ENCODE measurements at places on chromosomes 2 and 18. TPM values are rescaled to one million over a fixed set of nuclear protein-coding genes. Genes with fewer than 3 reads are reported as not detected.

The ALPI gene
- total RNA-seq = not detected

The TRAK2 gene
- 146 TPM for total RNA-seq

The SPOPL gene
- 17.7 TPM for total RNA-seq

The UGT1A6 gene
- not detected for total RNA-seq

The HOXD12 gene
- total RNA-seq = not detected

The ANAPC1 gene
- total RNA-seq = 30.7 TPM

The EIF5B gene
- 91.9 TPM for total RNA-seq

The GBX2 gene
- not detected for total RNA-seq

The TRIM43 gene
- total RNA-seq = not detected

The BMP10 gene
- total RNA-seq = not detected

The CABYR gene
- 1.0 TPM for total RNA-seq

Data from heart left ventricle (tissue), 16 donors.